ENCODE measurements at places on chromosomes 1 and 21.
A peak's percentile ranks its signal among the peaks of the same experiment; 100 is the strongest.

- DNase-seq, result no peak
Measured at GRCh38 chr1:181324797-181325616, 158.3 kb upstream of the CACNA1E start.

DNA sequence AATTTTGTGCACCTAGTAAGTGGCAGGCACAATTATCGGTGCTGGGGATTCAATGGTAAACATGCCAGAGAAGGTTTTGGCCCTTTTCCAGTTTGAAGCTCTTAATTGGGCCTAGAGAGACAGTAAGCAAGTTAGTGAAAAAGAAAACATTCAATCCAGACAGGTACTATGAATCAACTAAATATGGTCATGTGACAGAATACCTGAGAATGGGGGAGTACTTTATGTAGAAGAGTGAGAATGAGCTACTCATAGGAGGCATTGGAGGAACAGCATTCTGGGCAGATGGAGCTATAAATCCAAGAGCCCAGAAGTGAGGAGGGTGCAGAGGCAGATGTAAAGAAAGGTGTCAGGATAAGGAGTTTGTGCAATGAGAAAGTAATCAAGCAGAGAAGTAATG is 1017.9 kb downstream of the ADGRL2 start:
- no peak for DNase-seq

DNA sequence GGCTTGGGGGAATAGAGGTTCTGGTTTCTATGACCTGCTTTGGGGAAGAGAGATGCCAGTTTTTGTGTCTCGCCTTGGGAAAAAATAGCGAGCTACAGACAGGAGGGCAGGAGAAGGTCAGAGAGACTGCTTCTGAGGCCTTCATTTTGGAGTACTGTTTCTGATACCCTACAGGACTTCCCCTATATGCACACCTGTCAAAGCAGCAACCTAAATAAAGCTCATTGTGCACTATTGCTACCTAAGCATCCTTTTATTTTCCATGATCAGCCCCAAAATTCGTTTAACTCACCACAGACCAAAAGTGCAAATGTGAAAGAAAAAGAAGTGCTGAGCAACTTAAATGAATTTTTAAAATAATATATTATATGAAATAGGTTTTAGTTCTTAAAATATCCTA is 145.6 kb upstream of the CHRM3 start:
- DNase-seq, result no peak

DNA sequence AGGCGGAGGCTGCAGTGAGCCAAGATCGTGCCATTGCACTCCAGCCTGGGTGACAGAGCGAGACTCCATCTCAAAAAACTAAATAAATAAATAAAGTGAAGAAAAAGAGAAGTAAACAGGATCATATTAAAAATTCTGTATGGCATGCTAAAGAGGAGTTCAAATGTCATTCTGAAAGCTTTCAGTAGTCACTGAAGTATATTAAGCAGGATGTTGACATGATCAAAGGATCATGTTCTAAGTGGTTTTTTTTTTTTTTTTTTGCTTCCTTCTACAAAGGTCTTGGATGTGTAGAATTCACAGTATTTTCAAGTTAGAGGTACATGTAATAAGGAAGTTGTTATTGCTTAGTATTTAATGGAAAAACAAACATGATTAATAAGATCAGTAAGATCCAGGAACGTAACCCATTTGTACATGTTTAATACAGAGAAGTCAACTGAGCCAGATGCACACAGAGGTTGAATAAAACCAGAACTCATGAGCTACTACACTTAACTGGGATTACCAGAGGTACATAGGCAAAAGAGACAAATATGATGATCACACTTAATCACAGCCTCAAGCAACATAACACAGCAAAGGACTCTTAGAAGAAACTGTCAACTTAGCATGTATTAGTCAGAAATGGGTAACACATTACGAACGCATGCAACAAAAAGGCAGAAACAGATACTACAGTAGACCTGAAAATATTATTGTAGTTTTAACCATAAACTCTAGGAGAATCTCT is 12.2 kb downstream of the CDC42BPA start:
- no peak for DNase-seq

DNA sequence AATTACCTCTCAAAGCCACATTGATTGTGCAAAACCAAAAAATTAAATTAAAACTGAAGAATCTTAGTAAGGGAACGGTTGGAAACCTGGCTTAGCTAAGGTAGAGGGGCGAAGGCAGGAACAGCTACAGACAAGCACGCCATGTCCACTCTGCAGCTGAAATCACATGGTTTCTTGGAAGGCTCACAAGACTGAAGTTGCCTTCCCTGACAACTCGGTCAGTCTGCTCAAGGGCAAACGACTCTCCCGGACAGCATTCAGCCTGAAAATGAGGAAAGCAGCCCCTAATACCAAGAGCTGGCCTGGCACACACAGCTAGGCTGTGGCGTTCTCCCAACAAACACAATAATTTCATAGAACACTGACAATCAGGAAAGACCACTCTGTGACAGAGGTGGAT is 22.7 kb upstream of the BECN2 start:
- no peak for DNase-seq

DNA sequence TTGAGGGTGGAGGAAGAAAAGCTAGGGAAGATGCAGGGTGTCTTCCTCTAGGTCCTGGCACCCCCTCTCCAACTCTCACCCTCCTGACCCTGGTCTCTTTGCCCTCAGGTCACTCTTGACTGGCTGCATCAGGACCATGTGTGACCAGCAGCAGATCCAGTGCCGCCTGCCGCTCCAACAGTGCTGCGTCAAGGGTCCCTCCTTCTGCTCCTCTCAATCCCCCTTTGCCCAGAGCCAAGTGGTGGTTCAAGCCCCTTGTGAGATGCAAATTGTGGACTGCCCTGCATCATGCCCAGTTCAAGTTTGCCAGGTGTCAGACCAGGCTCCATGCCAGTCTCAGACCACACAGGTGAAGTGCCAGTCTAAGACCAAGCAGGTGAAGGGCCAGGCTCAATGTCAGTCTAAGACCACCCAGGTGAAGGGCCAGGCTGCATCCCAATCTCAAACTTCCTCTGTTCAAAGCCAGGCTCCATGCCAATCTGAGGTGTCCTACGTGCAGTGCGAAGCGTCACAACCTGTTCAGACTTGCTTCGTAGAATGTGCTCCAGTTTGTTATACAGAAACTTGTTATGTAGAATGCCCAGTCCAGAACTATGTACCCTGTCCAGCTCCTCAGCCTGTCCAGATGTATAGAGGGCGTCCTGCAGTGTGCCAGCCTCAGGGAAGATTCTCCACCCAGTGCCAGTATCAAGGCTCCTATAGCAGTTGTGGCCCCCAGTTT is 1.8 kb downstream of the KPRP start:
- DNase-seq, result no peak

- peak; percentile 63 for DNase-seq
Measured at GRCh38 chr1:214550857-214551435, 456 bp downstream of the PTPN14 start.

DNA sequence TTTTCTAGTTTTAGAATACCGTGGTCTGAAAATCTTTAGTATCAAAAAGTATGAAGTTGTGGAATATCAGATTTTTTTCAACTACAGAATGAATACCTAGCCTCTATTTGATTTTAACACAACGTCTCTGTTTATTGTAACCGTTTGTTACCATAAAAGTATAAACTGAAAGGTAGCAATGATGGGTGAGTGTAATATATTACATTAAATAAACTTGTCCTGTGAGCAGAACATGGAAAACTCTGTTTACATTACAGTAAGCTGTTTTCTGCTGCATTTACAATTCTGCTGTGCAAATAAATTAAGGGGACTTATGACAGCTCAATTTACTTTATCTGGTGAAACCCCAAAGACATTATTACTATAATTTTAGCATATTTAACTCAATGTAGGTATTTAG is 62.5 kb downstream of the CHRM3 start:
- DNase-seq, result no peak

DNA sequence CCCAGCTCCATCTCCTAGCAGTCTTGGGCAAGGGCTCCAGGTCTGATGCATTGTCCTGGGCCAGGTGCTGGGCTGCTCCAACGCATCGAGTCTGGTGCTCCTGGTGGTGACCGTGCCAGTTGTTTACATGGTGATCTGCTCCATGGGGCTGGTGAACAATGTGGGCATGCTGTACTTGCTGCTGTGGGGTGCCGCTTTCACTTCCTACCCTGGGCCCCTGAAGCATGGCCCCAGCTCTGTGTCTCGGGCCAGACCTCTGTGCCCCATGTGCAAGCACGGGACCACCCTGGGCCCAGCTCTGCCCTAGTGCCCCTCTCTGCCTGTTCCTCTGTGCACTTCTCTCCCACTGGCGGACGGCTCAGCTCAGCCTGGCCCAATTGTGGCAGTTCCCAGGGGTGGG is 119.4 kb downstream of the MAST2 start:
- DNase-seq, result no peak

DNA sequence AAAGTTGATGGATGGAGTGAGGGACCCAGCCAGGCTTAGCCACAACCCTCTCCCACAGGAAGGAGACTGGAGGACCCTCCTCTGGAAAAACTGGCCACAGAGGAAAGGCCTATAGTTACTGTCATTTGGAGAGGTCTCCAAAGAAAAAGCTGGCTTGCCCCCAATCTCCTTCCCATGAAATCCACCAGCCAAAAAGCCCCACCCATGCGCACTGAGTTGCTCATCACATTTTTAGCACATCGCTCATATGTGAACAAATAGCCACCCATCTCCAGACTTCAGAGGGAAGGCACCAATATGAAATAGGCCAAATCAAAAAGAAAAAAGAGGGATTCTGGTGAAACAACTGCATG is 36.9 kb upstream of the QSOX1 start:
- no peak for DNase-seq

- no peak for DNase-seq
Measured at GRCh38 chr1:39262802-39263201, 58.3 kb downstream of the MACF1 start.

DNA sequence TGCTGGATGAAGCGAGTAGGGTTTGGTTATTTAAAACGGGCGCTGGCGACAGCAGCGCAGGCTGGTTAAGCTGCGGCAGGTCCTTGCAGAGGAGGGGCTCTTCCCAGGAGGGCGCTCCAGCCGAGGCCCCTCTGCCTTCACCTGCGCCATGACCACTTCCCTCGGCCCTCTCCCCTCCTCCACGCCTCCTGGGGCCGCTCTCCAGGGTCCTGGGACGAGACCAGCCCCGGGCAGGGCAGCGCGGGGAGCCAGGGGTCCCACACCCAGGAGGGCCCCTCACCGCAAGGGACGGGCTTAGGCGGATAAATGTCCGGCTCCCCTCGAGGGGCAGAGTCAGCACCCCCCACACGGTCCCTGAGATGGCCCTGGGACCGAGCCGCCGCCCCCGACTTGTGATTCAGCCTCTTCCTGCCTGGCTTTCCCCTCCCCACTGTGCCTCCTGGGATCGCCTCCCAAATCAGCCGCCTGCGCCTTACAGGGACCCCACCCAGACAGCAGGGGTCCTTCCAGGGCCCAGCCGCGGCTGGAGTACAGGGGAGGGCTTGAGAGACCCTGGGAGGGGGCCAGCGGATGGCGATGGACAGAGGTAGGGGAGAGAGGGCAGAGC is 380.7 kb downstream of the MATN1 start:
- DNase-seq, result peak; percentile 33

- no peak for DNase-seq
Measured at GRCh38 chr1:221672239-221672645, 69.6 kb downstream of the DUSP10 start.

- no peak for DNase-seq
Measured at GRCh38 chr1:4268262-4268888, 368.3 kb upstream of the C1orf174 start.
